ENCODE measurements at places on chromosomes 2 and 18.
A peak's percentile ranks its signal among the peaks of the same experiment; 100 is the strongest.

GRCh38 chr2:67455219-67456142 is 58.3 kb downstream of the ETAA1 start:
- DNase-seq = no peak

- DNase-seq = peak; percentile 56
Observed at GRCh38 chr2:218010140-218010983, 7.6 kb upstream of the TNS1 start.

GRCh38 chr2:54903736-54904554 is 146.3 kb downstream of the RTN4 start:
- DNase-seq = no peak

GRCh38 chr2:230443541-230443940 is 27.5 kb downstream of the SP100 start:
- DNase-seq = no peak

GRCh38 chr2:27134781-27135477 is 493 bp upstream of the PREB start:
- no peak for DNase-seq

- DNase-seq = no peak
Observed at GRCh38 chr2:96846825-96847224, 3.0 kb upstream of the ANKRD23 start.

- no peak for DNase-seq
Observed at GRCh38 chr2:86476092-86476491, 34.9 kb downstream of the KDM3A start.

- DNase-seq = no peak
Observed at GRCh38 chr2:881204-881918, 69.3 kb upstream of the SNTG2 start.

DNA sequence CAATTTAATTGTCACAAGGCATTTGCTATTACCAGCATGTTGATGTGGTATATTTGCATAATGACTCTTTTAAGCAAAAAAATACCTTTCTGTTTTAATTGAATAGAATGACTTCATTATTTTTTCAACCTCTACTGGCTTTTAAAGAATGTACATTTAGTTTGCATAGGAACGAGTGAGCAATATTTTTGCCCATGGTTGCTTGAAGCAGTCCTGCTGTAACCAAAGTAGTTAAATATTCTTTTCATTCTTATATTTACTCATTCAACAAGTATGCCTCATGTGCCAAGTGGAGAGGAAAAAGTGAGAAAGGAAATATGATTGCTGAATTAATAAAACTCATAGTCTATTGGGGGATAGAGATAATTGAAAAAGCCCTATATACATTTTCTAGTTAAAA is 184.7 kb downstream of the DSEL start:
- no peak for DNase-seq

DNA sequence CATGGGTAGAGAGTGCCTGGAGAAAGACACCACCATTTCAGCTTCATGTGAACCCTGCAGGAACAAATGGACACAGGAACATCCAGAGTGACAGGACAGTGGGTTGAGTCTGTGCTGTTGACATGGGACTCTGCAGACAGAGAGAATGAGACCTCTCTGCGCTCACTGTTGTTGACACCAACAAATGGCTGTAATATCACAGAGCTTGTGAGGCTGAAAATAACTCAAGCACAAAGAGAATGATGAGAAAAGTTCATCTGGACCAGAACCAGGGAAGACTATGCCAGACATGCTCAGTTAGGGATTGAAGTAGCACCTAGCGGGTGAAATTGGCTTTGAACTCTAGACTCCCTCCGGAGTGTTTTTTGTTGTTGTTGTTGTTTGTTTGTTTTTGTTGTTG is 37.0 kb upstream of the YWHAQ start:
- no peak for DNase-seq

DNA sequence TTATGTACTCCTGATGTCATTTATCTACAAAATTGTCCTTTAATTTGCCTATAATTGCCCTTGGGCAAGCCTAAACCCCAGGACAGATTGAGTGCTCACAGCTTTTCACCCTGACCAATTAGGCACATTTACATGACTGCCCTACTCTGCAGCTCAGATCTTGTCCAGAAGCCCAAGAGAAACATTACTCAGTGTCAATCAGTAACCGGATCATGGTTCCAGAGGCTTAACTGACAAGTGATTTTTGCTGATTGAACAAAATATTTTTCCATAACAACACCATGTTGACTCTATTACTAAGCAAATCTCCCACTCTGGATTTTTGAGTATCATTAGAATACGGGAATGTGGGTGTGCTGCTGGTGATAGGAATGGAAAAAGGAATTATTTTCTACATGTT is 465.4 kb upstream of the TNP1 start:
- no peak for DNase-seq

- no peak for DNase-seq
Observed at GRCh38 chr2:101327863-101328394, 19.4 kb upstream of the RNF149 start.

DNA sequence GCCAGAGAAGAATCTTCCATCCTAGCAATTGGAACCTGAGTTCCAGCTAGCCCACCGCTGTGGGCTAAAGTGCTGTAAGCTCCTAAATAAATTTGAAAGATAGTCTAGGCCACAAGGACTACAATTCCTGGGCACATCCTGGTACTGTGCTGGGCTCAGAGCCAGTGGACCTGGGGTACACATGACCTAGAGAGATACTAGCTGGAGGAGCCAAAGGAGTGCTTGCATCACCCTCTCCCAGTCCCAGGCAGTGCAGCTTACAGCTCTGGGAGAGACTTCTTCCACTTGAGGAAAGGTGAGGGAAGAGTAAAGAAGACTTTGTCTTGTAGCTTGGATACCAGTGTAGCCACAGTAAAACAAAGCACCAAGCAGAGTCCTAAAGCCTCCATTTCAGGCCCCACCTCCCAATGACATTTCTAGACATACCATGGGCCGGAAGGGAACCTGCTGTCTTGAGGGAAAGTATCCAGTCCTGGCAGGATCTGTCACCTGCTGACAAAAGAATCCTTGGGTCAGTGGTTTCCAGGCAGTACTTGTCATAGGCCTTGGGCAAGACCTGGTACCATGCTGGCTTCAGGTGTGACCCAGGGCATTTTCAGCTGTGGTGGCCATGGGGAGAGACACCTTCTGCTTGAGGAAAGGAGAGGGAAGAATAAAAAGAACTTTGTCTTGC is 89.5 kb downstream of the TMEM185B start:
- no peak for DNase-seq

DNA sequence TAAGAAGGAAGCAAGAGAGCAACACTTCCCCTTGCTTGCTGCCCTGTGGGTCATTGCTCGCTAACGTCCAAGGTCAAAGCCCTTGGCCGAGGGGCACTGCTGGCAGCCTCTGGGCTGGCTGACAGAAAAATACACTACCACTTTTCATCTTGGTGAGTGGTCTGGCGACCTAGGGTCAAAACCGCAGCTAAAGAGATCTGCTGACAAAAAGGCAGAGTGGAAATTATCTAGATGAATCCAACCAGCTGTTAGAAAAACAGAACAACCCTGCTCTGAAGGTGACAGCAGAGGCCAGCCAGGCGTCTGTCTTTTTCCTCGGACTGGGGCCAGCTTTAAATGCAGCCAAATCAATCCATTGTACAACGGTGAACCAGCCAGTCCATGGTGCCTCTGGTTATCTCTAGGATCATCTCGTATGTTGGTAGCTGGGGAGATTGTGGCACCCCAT is 92.6 kb downstream of the CD8B2 start:
- DNase-seq = no peak

- DNase-seq = no peak
Observed at GRCh38 chr2:45102141-45102540, 92.9 kb upstream of the SIX2 start.

DNA sequence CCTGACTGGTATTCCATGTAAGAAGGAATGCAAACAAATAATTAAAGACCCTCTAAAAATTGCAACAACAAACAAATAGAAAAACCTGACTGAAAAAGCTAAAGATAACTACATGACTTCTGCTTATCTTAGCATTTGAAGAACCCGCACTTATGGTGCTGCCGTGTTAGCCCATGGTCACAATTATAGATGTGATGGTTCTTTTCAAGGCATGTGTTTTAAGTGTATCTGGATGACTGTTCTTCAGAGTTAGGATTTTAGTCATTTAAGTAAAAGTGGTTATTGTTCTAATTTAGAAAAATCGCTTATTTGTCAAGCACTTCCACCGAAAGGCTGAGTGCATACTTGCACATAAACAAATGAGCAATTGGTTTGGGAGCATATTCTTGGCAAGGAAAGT is 77.3 kb downstream of the CPS1 start:
- no peak for DNase-seq

GRCh38 chr2:159798376-159798725 is 343 bp upstream of the CD302 start:
- DNase-seq = no peak

DNA sequence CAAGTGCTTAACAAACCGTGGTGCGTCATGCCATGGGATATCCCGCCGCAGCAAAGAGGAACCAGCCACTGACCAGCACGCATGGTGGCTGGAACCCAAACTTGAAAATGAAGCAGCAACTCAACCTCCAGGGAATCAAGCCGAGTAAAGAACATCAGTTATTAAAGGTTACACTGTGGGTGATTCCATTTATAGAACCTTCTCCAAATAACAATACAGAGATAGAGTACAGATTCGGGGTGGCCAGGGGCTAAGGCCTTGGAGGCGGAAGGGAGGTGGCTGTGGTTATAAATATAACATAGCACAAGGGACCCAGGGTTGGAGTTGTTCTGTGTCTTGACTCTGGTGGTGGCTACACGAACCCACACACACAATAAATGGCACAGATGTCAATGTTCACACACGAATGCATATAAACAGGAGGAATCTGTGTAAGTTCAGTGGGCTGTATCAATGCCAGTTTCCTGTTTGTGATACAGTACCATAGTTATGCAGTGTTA is 123.1 kb downstream of the EIPR1 start:
- peak; percentile 28 for DNase-seq

GRCh38 chr2:46157966-46158310 is 139.3 kb upstream of the EPAS1 start:
- no peak for DNase-seq

DNA sequence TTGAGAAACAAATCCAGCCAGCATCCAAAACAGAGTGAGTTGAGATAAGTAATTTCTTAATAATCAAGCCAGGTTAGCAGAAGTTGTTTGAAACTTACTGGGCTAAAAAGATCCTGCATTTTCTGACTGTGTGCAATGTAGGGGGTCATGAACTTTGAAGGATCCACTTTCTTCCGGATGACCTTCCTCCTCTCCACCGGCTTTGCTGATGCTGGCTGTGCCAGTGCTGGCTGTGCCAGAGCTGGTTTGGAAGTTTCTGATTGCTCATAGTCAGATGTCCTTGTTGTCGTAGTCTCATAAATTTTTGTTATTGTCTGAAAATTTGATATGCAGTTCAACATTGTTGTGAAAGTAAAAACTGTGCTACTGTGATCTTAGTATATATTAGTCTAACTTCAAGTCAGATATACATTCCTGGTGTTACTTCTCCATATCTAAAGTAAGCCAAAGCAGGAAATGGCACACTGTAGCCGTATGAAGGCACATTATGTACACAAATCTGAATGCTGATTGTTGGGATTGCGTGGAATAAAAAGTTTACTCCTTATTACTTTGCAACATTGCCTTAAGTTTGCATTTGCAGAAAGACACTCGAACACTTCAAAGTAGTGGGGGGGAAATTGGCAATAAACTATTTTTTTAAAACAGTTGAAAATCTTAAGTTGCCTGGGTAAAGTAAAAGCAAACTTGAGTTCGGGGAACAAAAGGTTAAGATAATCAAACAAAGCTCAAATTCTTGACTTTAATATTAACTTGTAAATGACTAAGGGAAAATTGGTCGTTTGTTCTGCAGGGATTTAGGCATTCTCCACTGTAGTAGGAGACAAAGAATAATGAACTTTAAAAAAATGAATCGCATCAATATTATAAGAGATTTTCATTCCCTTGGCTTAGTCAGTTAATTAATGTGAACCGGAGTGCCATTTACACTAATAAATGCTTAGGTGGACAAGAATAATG is 6.4 kb downstream of the NEB start:
- DNase-seq = no peak

DNA sequence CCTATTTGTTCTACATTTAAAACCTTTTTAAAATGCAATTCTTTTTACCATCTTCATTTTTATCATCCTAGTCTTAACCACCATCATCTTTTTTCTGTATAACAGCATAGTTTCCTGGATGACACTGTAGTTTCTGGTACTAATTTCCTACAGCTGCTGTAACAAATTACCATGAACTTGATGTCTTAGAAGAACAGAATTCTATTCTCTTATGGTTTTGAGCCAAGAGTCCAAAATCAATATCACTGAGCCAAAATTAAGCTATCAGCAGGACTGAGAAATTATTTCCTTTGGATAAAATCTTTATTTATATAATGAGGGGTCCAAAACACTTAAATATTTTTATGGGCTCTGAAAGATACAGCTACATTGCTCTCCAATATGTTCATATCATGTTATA is 539.3 kb downstream of the METTL4 start:
- no peak for DNase-seq

GRCh38 chr2:171390941-171391516 is 42.8 kb downstream of the METTL8 start:
- DNase-seq = no peak

DNA sequence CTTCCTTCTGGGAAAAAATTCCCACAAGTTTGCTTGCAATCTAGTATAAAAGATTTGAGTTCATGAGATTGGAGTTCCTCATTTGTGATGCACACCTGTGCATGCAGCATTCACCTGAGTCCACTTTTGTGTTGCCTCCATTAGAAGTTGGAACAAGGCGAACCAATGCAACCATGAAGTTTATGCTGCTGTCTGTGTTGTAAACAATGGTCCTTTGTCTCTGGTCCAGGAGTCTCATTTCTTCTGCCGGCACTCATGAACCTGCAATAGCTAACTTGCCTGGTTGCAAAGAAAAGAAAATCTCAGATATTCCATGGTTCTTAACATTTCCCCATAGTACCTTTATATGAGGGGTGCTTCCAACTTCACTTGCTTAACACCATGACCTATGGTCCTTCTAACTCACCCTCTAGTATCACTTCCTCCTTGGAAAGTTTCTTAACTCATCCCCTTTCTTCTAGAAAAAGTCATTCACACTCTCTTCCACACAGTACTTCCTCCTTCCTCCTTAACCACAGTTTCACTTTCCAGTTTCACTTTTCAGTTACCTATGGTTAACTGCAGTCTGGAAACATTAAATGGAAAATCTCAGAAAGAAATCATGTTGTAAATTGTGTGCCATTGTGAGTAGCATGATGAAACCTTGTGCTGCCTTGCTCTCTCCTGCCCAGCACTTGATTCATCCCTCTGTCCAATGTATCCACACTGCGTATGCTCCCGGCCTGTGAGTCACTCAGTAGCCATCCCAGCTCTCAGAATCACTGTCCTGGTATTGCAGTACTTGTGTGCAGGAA is 128.8 kb upstream of the TRIB2 start:
- DNase-seq = peak; percentile 62

- DNase-seq = no peak
Observed at GRCh38 chr2:12302140-12302539, 414.6 kb upstream of the TRIB2 start.

- no peak for DNase-seq
Observed at GRCh38 chr2:182134201-182134600, 148.5 kb downstream of the PPP1R1C start.

GRCh38 chr2:47076586-47077441 is 78.3 kb downstream of the STPG4 start:
- DNase-seq = no peak
